ENCODE measurements at places on chromosomes 6 and 20.
A peak's percentile ranks its signal among the peaks of the same experiment; 100 is the strongest.

DNA sequence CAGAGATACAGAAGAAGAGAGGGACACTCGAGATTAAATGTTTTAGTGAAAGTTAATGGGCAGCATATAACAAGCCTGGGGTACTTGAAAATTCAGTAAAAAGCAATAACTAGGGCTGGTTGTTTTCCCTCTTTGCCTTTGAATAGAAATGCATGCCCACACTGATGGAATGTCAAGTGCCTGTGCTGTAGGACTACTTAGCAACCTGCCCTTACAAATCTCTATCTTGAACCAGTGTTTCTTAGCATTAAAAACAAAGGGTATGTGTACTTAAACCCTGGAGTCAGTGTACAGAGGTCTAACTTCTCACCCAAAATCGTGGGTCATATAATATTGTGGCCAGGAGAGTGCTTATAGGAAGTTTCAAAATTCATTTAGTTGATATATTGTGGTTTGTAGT, 37.1 kb downstream of the RNF144B start:
- DNase-seq: no peak

GRCh38 chr6:12033770-12034169, 21.7 kb downstream of the HIVEP1 start:
- no peak for DNase-seq

DNA sequence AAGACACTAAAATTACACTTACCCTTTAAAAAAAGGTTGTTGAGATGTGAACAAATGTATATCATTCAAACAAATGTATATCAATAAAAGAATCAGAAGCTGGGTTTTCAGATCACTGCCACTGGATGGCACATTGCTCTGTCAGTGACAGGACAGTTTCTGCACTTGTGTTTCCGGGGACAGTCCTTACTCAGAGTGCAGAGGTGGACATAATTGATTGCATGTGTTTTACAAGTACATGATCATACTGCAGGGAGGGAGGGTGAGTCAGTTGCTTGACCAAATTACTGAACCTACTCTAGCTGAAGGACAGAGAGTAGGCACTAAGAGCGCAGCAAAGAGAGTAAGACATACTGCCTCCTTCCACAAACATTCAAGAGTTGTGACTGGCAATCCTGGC, 302.3 kb downstream of the TENT5A start:
- DNase-seq: no peak

GRCh38 chr6:106667022-106667402, 37.6 kb downstream of the QRSL1 start:
- no peak for DNase-seq

DNA sequence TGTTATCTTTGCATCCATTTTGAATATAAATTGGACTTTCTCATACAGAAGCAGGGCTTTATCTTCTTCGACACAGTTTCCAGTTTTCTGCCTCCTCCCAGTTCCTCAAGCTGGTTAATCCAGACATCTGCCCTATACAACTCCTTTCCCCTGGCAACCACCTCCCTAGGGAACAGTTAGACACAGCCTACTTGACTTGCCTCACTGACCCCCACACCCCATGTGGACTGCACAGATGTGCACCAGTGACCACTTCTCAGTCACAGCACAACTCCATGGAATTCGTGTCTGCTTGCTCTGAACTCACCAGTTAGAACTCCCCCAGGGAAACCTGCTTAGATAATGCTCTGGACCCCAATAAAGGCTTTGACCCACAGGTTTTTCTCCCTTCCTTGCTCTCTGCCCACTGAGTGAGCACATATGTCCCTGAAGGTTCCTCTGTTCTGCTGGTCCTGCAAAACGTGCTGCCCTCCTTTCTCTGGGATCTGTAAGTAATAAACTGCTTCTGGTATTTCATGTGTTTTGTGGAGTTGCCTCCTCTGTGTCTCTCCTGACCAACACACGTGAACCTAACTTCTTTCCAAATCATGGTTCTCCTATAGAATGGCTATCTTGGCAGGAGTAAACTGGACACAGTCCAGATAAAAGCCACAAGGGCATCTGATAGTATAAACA, 351.2 kb downstream of the CD83 start:
- DNase-seq: no peak

DNA sequence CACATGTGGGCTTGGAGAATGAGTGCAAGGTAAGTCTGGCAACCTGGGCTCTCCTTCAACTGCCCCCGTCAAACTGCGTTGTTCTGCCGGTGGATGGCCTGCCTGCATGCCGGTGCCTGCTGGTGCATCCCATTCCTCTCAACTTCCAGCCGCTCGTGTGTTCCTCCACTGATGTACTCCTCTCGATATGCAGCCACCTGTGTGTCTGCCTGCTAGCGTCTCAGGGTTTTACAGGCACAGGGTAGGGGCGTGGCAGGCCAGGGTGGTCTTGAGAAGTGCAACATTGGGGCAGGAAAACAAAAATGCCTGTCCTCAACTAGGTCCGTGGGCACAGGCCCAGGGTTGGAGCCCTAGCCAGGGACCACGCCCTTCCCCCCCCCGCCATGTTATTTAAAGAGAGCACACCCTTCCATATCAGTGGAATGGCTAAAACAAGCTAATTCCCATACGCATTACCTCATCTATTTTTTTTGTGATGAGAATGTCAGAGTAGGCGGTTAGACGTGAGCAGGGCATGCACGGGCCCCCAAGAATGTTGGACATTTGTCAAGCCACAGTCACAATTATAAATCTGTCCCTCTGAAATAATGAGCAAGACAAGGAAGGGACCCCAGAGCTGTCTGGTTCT, 33.2 kb downstream of the SERPINB6 start:
- no peak for DNase-seq

DNA sequence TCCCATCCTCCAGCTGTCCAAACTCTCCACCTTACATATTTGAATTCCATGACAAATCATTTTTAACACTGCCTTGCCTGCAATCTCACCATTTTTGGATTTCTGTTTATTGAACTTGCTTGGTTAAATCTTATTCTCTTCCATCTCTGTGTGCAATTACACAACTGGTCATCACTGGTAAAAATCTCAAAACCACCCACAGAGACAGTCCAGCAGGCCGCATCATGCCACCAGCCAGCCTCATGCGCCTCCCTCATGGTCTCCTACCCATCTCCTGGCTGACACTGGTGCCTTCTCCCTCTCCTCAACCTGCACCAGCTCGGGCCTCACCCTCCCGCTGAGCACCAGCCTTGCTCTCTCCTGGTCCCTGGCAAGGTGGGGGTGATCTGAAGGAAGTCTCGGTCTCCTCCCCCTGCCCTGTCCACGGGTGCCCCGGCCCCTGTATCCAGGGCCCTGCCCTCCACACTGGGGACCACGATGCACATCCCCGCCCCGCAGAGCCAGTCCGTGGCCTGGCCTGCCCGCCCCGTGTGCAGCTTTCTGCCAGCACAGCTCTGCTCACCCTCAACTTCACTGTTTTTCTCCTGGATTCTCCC, 92.0 kb downstream of the THBS2 start:
- no peak for DNase-seq

GRCh38 chr6:109449064-109449794, 6.3 kb downstream of the MICAL1 start:
- no peak for DNase-seq

DNA sequence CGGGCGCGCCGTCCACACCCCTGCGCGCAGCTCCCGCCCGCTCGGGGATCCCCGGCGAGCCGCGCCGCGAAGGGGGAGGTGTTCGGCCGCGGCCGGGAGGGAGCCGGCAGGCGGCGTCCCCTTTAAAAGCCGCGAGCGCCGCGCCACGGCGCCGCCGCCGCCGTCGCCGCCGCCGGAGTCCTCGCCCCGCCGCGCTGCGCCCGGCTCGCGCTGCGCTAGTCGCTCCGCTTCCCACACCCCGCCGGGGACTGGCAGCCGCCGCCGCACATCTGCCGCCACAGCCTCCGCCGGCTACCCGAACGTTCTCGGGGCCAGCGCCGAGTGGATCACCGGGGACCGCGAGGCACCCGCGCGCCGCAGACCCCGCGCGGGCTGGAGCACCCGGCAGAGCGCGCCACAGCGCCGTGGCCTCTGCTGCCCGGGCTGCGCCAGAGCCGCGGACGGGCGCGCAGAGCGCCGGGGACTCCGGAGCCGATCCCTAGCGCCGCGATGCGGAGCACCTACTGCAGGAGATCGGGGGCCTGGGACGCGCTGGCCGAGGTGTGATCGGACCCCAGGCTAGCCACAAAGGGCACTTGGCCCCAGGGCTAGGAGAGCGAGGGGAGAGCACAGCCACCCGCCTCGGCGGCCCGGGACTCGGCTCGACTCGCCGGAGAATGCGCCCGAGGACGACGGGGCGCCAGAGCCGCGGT, at the start of gene BMP2:
Gene BMP2, plus strand, starts transcription at position 151 of the 692 bp plus-strand sequence. CDS start 2,441 bp downstream, outside the sequence.
- peak; percentile 71 for DNase-seq

- DNase-seq: no peak
Observed at GRCh38 chr6:52157301-52157941, 28.8 kb upstream of the IL17A start.

DNA sequence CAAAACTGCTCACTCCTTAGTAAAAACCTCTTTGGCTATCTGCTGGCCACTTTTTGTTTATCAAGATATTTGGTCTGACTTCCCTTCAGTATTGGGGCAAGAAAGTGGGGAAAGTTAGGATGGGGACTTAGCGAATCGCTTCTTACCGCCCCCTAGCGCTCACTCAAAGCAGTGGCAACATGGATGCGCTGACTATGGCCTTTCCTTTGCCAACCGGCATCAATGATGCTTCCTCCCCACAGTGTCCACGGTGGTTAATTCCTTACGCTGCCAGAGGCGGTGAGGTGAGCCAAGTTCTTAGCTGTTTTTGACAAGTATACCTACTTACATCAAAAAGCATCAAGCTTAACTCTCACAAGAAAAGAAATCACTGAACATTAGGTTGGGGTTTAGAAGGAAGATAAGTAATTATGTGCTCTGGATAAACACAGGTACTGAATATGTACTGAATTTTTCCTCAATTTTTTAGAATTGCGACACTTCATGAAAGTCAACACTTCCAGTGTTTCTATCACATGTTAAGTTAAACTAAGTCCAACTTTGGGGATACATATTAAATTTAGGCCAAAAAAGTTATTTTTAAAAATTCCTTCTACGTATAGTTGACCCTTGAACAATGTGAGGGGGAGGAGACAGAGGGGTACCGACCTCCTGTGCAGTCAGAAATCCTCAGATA, 86.7 kb downstream of the GMDS start:
- no peak for DNase-seq

DNA sequence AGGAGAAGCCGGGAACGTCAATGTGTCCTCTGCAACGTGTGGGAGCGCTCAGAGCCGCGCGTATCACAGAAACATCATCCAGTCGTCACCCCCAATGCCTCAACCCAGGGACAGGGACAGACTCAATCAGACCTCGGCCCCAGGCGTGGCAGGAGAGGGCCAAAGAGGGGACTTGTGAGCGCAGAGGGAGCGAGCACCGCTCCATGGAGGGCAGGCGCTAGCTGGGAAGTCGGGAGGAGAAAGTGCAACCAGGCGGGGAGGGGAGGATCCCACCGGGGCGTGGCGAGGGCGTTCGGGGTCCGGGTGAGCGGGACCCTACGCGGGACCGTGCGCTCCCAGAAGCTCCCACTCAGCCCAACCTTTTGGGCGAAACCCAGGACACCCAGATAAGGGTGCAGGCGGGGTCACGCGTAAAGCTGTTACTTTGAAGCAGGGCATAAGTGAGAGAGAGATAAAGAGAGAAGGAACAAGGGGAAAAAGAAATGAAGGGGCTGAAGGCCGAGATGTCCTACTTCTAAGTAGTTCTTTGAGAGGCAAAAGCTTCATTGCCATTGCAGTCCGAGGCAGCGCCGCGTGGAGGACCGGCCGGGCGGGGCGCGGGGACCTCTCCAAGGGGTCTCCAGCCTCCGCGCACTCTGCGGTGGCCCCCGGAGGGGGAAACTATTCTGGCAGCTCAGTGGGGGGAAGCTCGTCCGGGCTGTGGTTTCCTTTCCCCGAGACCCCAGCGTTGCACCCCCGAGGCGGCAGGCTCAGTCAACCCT, 862 bp upstream of the SOBP start:
- peak; percentile 37 for DNase-seq

DNA sequence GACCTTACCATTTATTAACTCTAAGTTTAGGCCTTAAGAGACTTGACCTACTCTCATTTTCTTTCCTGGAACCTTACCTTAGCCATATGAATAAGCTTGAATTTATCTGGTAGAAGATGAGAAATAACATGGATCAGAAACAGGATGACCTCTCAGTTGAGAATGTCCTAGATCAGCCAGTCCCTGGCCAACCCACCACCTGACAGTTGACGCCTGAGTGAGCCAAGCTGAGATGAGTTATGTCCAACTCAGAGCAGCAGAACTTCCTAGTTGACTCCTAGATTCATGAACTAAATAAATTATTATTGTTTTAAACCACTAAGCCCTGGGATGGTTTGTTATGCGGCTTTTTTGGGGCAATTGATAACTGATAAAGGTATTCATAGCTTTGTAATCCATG, 233.0 kb upstream of the RAB32 start:
- DNase-seq: no peak

DNA sequence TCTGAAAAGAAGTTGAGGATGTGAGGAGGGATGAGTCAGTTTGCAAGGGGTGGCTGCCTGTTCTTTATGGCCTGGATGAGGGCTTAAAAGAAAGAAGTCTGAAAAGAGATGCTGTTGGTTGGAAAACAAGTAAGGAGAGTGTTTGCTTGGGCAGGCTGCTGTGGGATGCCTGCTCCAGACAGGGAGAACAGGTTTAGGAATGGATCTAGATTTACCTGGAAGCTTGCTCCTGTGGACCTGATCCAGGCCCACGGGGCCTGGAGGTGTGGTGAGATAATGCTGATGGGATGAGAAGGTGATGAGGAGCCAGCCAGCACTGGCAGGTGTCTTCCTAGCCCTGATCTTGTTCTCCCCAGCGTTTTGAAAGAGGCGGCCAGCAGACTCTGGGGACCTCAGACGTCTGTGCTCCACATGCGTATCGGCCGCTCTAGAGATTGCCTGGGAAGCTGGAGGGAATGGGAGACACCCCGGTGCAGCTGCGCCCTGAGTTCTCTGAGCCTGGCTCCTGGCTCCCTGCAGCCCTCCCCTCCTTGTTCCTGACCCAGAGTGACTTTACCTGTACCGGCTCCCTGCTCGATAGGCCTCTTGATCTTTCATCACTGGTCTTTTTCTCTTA, 331.3 kb downstream of the ZFAND3 start:
- DNase-seq: no peak

DNA sequence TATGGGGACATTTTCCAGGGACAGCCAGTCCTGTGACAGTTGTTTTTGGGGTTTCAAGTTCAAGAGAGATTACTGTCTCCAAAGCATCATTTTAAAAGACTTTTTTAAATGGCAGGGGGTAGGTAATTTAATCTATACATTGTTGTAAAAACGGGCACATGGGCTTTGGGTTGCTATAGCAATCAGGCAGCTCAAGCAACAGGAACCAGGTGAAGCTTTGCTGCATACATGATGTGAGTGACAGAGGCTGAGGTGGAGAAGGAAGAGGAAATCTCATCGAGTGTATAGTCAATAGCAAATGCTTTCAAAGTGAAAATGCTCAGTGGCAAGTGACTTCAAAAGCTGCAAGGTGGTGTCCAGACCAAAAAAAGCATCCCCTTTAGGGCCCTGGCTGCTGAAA, 277.4 kb upstream of the JAG1 start:
- peak; percentile 36 for DNase-seq

GRCh38 chr6:79078075-79078969, at the start of gene PHIP:
PHIP (minus strand) TSS chr6:79078254; CDS start chr6:79078068, 186 bp downstream.
- peak; percentile 97 for DNase-seq

DNA sequence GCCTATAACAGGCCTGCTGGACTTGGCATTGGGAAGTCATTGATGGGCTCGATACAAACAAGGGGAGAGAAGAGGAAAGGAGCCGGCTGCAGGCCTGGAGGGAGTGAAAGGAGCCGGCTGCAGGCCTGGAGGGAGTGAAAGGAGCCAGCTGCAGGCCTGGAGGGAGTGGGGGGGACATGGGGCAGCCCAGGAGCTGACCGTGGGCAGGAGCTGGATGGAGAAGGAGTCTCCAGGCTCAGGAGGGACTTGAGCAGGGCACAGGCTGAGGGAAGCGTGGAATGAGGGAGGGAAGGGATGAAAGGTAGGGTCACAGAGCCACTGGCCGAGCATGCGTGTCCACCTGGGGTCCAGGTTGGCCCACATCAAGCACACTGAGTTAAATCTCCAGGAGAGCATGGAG, 32.0 kb downstream of the RPP40 start:
- DNase-seq: no peak

All from NCI-H345 (cell line).